ENCODE measurements at places on chromosomes 11 and 22. TPM values are rescaled to one million over a fixed set of nuclear protein-coding genes. Genes with fewer than 3 reads are reported as not detected.

The CBLIF gene
- total RNA-seq: not detected

The FGF3 gene
- not detected for total RNA-seq

The NCF4 gene
- not detected for total RNA-seq

The PNPLA5 gene
- not detected for total RNA-seq

The GRAP2 gene
- total RNA-seq: not detected

Data from GM23248 (cell line).